Activated CD4-positive, alpha-beta T cell treated with anti-CD3 and anti-CD28 coated beads, Interleukin-2, amount 50 U/mL, for 1 hour (primary cell): ENCODE measurements at places on chromosomes 1 and 21.

- no peak for DNase-seq
These were observed 189.0 kb downstream of the NFIA start for GRCh38 chr1:61271412-61271789.

DNA sequence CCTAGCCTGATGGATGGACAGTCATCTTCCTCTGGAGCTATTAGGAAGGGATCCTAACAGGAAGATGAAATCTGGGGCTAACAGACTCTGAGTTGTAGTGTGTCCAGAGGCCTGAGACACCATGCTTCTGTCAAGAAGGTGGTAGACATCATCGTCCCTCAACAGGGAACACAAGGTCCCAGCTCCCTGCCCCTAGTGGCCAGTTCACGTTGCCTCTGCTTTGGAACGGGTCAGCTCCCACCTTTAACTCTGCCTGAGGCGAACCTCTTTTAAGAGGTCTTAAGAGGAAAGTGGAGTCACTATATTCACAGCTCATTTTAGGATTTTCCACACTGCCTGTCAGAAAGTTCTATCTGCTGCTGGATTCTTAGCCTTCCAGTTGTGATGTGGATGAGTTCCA lies 28.3 kb downstream of the LRRC71 start:
- DNase-seq, result no peak

DNA sequence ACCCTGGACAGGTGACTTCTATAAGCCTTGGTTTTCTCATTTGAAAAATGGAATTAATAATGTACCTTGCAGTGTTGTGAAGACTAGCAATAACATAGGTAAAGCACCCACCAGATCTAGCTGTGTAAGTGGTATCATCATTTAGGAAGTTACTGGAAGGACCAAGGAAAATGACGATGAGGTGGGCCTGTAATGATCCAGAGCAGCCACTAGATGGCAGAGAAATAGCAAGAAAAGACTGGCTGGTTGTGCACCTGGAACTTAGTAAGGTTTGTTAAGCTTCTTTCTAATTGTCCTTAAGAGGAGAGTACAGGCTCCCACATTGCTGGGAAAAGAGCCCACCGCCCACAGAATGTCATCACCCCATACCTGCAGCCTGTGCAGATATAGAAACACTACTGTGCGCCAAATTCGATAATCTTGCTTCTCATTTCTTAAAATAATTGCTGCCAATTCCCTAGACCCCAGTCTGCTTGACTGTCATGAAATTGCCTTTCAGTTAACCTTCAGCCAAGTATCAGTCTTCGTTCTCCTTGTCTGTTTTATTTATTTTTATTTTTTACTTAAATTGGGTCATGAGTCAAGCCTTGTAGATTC lies 37.2 kb downstream of the WNT4 start:
- peak; percentile 15 for DNase-seq

DNA sequence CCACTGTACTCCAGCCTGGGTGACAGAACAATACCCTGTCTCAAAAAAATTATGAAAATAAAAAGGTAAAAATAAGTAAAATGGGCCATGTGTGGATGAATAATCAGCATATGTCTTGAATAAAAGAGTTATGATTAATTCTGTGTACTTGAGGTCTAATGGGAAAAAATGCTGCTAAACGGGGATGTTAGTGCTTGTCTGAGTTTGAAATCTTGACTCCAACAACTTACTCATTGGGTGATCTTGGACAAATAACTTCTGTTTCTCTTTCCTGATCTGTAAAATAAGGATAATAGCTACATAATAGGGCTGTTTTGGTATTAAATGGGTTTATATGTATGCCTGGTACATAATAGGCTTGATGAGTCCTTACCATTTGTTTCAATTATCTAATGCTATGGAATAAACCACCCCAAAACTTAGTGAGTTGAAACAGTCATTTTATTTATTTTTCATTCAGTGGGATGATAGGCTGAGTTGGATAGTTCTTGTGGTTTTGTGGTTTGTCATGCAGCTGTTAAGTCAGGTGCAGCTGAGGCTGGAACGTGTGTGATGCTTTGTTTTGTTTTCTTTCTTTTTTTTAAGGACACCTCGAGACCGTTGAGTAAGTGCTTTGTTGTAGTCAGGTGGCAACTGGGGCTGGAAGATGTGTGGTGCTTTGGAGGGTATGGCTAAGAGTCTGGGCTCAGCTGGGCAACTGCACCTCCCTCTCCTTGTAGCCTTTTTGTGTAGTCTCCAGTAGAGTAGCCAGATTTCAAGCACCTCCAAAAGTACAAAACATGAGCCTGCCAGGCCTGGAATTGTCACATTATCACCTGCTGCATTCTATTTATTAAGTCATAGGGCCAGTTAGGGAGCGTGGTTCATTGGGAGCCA lies 4.9 kb downstream of the MDM4 start:
- DNase-seq, result peak; percentile 57

GRCh38 chr1:208187499-208188041 lies 56.6 kb downstream of the PLXNA2 start:
- DNase-seq, result no peak

DNA sequence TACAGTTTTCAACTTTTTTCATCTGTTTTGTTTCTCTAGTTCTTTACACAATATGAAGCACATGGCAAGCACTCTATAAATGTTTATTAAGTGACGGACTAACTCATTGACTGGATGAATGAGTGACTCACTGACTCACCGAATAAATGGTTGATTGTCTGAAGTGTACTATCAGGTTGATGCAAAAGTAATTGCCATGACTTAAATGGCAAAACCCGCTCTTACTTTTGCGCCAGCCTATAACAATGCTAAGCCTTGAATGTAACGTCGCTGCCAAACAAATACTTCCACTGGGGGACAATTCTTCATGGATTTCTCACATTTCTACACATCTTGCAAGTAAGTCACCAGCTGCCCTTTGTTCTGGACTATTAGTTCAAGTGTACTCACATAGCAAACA lies 109.0 kb upstream of the KCTD3 start:
- DNase-seq, result no peak

GRCh38 chr1:209652873-209653401 lies 712 bp upstream of the LAMB3 start:
- peak; percentile 1 for DNase-seq

- DNase-seq, result no peak
These were observed 43.7 kb upstream of the ATP6V1G3 start for GRCh38 chr1:198584163-198584562.

- DNase-seq, result no peak
These were observed 41.3 kb downstream of the CYP2J2 start for GRCh38 chr1:59885160-59885832.

DNA sequence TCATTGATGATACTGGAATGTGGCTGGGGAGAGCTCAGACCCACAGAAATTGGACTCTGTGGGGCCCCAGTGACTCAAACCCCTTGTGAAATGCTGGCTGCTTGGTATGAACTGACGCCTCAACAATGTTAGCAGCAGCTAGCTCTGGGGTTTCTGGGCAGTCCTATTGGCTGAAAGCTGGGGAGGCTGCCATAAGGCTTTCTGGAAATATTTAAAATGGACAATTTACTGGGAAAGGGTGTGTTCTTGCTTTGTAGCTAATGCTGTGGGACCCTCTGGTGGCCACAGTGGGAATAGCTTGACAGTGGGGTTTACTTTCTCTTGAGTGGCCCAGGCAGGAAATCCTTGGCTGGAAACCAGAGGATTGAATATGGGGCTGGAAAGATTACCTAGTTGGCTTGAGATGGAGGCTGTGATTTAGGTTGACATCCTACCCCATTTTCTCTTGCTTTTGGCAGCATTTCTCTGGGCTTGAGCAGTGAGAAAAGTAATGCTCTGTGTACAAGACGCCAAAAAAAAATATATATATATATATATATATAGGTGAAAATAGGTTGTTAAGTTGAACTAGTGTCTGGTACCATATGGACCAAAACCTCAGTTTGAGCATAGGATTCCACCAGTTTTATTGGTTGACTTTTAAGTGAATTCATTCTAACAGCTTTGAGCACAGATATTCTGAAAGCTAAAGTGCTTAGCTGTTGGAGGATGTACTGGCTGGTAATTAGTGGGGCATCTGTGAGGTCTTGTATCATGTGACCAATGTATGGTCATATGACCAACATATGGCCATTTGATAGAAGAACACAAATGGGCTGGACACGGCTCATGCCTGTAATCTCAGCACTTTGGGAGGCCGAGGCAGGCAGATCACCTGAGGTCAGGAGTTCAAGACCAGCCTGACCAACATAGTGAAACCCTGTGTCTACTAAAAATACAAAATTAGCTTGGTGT lies 8.2 kb upstream of the S100A10 start:
- peak; percentile 77 for DNase-seq

DNA sequence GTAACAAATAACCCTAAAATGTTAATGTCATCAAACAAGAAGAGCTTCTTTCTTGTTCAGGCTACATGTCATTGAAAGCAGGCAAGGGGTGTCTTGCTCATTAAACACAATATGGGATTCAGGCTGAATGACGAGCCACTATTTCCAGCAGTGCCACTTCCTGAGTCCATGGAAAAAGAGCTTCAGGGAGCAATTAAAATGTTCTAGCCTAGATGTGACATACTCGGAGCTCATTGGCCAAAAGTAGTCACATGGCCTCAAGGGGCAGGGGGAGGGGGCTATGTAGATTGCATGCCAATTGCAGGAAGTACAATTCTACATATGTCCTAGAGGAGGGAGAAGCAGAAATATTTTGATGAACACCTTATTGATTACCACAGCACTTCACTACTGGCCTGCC lies 685.3 kb upstream of the ADGRL2 start:
- DNase-seq, result no peak

GRCh38 chr1:93877529-93877928 lies 1.5 kb downstream of the DNTTIP2 start:
- DNase-seq, result no peak

- no peak for DNase-seq
These were observed 4.6 kb upstream of the CTPS1 start for GRCh38 chr1:40974945-40975344.

DNA sequence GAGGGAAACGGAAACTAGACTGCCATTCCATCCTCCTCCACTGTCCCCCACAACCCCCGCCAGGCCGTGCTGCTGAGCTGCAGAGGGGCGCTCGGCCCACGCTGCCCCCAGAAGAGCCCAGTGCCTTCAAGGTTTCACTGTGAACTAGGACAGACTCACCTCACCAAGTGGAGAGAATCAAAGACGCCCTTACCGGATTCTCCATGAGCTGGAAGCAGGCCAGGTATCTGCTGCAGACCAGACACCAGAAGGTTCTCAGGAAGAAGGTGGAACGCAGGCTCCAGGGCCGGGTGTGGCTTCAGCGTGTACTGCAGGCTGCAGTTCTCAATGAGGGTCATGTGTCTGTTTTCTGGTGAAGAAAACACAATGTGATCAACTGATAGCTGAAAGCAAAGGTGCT lies 30.6 kb downstream of the NPHP4 start:
- DNase-seq, result no peak

DNA sequence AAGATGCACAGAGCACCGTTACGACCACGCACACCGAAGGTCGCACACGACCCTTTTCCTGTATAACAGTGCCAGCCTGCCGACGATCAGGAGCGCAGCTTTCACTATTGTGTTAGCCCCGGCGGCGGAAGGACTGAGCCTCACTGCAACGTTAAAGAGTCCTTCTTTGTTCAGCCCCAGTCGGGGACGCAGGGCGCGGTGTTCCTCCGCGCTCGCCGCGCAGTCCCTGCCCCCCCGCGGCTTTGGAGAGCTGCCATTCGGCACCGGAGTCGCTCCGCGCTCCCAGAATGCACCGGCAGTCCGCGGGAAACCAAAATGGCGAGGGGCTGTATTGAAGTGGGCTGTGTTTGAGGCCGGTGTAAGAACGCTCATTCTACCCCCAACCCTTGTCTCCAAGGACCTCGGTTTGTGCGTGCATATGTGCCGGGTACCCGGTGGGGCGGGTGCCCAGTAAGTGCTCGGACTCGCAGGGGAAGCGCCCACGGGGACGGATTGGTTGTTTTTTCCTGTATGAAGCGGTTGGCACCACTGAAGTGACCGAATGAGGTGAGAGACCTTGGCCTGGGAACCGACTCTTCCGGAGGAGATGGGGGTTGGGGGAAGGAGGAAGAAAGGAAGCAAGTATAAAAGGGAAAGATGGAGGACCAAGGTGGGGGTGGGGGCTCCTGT lies at the start of gene MTF2:
TSS of gene MTF2 (plus strand) at position 298 of the 669 bp plus-strand sequence. CDS start at position 542, 244 bp downstream.
- DNase-seq, result peak; percentile 90

DNA sequence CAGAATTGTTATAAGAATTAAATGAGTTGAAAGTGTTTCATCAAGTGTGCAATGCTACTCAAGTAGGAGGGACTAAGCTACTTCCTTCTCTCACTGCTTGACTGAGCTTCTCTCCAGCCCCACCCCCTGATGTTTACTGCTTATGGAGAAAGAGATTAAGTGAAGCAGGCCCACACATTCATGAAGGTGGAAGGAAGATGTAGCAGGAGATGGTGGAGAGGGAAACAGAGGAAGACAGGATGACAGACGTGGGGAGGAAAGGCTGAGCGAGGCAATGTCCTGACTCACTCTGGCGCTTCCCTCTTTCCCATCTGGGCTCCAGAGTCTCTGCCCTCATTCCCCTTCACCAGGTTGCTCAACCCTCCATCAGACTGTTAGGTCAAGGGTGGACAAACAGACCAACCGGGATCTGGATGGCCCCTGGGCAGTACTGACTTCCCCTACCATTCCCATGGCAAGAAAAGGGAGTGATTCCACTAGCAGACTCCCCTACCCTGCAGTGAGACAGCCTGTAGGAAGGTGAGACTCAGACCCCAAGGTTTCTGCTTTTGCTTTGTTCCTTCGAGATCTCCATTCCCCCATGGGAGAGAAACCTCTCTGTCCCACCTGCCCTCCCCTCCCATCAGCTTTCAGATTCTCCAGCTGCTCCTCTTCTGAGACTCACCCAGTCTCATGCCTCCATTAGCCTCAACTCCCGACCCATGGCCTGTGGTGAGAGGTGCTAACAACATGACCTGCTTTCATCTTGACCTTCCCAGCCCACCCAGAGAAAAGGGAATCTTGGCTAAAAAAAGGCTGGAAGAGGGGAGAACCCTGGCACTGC lies 3.1 kb upstream of the ARHGEF2 start:
- no peak for DNase-seq

- no peak for DNase-seq
These were observed 117.0 kb upstream of the SYT6 start for GRCh38 chr1:114270718-114271117.

DNA sequence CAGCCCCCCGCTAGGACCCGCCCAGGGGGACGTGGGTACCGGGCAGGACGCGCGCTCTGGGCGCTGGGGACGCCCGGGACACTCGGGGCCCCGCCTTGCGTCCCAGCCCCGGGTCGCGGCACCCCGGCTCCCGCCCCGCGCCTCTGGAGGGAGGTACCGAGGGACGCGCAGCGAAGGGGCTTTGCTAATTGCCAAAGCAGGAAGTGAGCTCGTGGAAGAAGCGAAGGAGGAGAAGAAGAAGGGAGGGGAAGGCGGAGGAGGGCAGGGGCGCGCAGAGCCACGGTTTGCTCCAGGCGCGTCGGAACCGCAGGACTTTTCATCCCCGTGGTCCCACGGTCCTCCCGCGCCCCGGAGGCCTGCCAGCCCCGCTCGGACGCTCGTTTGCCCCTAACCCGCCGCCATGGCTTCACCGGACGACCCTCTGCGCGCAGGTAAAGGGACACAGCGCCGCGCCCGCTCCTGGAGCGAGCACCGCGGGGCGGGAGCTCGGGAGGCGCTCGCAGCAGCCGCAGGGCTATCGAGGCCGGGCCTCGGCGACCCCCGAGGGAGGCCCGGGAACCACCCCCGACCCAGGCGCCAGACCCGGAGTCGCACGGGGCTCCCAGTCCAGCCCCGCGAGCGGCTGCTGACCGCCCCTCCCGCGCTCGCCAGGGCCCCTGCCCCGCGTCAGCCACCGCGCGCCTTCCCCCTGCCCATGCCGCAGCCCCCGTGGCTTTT lies 1.3 kb downstream of the EDARADD start:
- peak; percentile 23 for DNase-seq
